ENCODE measurements at places on chromosomes 7 and 10.
A peak's percentile ranks its signal among the peaks of the same experiment; 100 is the strongest.

DNA sequence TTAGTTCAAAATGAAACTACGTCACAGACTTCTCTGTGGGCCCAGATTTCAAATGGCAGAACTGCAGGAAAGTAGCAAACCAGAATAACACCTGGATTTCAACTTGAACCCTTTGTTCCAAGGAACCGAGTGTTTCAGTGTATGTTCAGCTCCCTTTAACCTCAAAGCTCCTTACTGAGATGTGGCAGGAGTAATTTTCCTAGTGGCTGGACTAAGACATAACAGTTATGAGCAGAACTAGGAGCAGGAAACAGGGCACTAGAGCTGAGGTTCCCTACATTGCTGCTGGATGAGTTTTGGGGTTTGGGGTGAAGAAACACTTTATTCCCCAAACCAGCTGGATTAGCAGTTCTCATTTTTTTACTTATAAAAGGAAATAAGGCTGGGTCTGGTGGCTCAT is 50.1 kb downstream of the NSUN6 start:
- no peak for DNase-seq

DNA sequence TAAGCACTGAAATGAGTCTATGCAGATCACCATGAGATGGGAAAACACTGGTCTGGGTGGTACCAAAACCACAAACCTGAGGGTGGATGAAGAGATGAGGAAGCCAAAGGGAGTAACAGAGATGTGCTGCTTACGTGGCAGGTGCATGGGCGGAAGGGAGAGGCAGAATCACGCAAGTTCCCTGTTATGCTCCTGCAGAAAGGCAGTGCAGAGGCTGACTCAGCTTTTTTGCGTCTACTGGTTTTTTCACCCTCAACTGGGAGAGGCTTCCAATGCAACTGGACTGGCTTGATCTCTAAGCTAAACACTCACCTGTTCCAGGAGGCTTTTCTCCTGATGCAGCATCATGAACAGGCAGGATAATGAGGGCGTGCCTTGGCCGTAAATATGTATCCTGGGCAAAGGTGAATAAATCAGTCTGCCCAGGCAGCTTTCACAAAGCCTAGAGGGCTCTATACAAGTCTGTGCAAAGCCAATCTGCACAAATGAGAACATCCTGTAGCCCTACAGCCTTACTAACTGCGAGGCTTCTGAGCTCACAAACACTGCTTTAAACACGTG is 95.4 kb upstream of the AFAP1L2 start:
- DNase-seq, result no peak

DNA sequence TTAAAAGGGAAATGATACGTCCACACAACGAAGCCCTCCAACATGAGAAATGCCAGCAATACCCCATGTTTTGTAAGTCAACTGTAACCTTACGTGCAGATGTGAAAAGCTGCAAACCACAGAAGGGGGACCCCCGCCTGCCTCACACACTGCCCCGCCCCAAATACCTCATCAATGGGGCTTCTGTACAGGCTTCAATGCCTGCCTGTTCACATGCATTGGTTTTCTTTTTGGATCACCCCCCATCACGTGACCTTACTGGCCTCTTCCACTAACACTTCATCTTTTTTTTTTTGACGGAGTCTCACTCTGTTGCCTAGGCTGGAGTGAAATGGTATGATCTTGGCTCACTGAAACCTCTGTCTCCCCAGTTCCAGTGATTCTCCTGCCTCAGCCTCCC is 224.0 kb downstream of the TNS3 start:
- DNase-seq, result no peak

DNA sequence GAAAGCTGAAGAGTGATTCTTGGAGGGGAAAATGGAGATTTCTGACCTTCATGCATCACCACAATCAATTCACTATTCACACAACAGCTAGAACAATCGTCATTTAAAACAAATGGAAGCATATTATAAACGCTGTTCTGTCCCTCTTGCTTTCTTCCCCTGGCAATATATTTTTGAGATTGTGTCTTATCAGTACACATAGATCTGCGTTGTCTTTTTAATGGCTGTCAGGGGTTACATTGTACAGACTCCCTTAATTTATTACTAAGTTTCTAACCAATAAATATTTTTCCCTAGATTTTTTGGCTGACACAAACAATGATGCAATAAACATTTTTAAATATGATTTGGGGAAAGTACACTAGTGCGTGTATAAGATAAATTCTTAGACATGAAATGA is 1115.7 kb upstream of the C7orf33 start:
- DNase-seq, result no peak

GRCh38 chr10:117399341-117400196 is 24.3 kb upstream of the PDZD8 start:
- DNase-seq, result no peak

DNA sequence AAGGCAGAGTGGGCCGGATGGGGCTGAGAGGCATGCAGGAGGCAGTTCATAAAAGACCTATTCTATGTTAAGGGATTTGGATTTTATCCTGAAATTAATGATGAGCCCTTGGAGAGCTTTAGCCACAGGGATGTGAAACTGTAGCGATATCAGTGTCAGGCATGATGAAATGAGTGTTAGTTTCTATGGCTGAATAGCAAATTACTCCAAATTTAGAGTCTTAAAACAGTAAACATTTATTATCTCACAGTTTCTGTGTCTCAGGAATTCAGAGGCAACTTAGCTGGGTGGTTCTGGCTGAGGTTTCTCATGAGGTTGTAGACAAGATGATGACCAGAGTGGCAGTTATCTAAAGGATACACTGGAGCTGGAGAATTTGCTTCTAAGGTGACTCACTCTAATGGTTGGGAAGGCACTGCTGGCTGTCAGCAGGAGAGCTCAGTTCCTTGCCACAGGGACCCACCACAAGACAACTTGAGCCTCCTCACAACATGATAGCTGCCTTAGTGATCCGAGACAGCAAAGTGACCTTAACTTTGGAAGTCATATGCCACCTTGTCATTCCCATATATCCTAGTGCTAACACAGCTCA is 36.7 kb upstream of the SFTPD start:
- no peak for DNase-seq

DNA sequence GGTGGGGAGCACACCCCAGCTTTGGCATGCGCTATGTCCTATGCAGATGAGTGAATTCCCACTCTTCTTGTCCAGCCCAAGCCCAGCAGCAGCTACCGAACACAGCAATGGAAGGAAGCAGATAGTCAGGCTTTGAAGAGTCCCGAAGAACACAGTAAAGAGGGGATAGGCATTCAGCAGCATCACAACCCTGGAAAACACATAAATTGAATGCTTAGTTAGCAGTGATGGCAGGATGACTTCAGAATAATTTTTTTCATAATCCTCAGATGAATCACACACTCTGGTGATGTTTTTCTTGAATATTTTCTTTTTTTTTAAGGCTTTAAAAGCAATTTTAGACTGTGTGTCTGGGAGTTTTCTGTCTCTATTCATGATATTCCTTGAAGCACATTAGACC is 95.8 kb downstream of the CFAP58 start:
- no peak for DNase-seq

GRCh38 chr7:21106296-21106732 is 319.6 kb upstream of the SP8 start:
- DNase-seq, result no peak

GRCh38 chr7:64113981-64114380 is 68.7 kb downstream of the ZNF727 start:
- DNase-seq, result no peak

DNA sequence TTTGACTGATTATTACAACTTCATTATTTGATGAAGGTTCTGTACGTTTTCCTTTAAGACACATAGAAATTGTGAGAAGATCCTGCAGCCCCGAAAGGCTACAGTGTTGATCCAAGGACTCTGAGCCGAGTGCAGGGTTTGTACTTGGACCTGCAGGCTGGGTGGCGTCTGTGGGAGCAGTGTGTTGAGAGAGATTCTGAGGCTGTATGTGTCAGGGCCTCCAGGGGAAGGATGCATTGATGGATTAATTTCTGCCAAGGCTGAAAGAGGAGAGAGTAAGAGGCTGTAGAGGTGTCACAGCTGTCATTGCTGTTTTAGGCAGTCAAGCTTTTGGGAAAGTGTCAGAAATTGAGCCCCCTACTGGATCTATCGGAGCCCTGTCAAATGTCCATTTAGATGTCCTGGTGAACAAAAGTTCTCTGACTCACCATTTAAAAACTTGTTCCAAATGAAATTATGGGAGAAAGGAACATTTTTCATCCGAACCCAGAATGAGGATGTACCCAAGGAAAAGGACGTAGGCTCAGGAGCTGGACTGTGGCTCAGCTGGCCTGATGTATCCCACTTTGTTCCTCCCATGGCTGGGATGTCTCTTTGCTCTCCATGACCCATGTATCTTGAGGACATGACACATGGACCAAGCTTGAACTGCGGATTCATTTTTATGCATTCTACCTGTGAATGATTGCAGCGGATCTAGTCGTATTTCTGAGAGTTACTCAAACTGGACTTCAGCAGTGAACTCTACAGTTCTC is 102.2 kb downstream of the TCF7L2 start:
- no peak for DNase-seq

DNA sequence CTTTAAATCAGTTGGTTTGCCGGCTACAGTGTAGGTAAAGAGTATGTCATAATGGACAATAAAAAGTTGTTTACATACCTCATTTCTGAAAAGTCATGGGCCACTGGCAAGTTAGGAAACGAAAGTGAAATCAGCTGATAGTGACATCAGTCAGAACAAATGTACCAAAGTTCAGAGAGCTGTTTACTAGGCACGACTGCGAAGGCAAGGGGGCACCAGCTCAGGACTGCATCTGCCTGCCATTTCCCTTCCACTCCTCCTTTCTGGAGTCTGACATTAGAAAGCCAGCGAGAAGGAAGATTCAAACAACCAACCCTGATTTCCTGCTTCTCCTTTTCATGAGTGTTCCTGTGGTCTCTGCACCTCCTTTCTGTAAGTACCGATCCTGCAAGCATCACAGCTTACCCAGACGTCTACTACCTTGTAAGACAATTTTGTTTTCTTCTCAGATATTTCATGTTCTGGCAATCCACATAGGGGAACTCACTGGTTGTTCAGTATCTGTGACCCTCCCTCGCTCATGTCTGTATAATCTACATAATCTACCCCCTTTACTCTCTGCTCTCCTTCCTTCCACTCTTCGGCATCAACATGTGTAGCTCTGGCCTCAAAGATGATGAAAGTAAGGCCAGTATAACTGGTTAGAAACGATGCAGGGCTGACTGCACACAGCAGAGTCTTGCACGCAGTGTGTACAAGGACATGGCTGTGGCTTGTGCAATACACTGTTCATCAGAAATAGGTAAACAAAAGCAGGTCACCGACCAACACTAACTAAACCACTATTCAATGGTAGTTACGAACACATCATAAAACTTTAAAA is at the start of gene TMEM140:
Gene TMEM140, plus strand, starts transcription at position 174 of the 823 bp plus-strand sequence. CDS start 16,370 bp downstream, outside the sequence.
- no peak for DNase-seq

- no peak for DNase-seq
Observed at GRCh38 chr10:12750526-12751201, 250.8 kb downstream of the CCDC3 start.

GRCh38 chr7:156419782-156420181 is 220.8 kb upstream of the RNF32 start:
- DNase-seq, result no peak

- no peak for DNase-seq
Observed at GRCh38 chr10:4109469-4109868, 324.5 kb upstream of the KLF6 start.

DNA sequence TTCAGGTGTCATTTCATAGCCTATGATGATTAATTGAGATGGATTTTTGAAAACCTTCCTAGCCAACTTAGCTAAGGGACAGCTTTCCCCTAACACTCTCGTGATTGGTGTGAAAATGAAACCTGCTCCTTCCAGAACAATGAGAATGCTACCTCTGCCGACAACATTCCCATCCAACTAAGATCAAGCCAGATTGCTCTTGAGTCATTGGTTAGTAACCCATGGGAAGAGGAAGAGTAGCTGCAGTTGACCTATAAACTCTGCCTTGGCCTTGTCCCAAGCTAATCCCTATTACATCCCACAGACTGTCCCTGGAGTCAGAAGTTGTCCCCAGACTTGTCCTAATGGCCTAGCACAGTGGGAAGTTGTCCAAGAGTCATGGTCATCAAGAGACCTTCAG is 80.5 kb upstream of the SVIL start:
- no peak for DNase-seq

- DNase-seq, result peak; percentile 62
Observed at GRCh38 chr10:5533098-5533731, 8.5 kb downstream of the CALML3 start.

DNA sequence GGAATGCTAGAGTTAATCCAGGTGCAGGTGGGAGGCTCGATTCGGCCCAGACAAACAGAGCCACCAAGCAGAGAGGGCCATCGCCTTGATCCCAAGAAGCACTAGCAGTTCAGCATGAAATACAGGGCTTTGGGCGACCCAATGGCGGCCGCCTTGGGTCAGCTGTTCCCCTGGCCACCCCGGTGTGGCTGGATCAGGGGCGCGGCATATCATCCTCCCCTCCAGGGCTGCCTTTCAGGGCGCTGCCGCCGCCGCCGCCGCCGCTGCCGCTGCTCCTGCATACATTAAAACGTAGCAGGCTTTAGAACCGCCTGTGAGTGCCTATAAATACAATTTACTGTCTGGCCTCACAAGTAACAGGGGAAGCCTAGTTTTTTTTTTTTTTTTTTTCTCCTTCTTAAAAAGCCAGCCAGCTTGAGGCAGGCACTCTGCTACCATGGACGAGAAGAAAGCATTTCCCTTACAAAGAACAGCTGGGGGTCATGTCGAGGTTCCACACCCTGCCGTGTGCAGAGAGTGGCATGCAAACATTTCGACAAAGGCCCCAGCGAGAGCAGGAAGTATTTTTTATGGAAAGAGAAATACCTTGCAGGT is 57.7 kb upstream of the EFCAB10 start:
- no peak for DNase-seq

GRCh38 chr7:107594961-107595737 is 15.1 kb downstream of the BCAP29 start:
- DNase-seq, result no peak

DNA sequence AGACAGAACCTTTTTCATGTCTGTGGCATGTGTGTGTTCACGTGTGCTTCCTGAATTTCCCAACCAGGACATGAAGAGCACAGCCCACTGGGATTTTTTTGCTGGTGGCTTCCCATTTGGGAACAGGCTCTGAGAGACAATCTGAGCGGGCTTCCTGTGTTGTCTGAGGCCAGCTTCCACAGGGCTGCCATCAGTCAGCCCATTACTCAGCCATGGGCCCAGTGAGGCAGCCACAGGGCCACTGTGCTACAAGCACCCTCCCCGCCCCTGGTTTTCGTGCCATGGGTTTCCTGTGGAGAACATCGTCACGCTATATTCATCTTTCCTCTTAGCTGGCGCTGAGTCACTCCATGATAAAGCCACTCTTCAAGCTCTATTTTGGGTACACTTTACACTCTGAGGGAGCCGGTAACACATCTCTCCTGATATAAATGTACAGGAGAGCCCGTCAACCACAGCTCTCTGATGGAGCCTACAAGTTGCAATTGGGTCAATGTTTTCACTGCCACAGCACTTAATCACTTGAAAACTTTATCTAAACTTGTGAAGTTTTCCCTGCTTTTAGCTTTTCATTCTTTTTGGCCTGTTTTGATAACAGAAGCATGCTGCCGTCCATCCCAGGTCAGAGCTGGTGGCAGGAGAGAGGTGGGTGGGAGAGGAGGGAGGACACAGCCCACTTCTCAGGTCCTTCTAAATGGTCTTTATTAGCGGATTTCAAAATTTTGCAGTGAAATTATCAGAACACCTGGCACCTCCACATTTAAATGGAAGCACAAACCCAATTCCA is 96.9 kb downstream of the HIPK2 start:
- DNase-seq, result no peak
